ENCODE measurements at places on chromosomes 1 and 21.

DNA sequence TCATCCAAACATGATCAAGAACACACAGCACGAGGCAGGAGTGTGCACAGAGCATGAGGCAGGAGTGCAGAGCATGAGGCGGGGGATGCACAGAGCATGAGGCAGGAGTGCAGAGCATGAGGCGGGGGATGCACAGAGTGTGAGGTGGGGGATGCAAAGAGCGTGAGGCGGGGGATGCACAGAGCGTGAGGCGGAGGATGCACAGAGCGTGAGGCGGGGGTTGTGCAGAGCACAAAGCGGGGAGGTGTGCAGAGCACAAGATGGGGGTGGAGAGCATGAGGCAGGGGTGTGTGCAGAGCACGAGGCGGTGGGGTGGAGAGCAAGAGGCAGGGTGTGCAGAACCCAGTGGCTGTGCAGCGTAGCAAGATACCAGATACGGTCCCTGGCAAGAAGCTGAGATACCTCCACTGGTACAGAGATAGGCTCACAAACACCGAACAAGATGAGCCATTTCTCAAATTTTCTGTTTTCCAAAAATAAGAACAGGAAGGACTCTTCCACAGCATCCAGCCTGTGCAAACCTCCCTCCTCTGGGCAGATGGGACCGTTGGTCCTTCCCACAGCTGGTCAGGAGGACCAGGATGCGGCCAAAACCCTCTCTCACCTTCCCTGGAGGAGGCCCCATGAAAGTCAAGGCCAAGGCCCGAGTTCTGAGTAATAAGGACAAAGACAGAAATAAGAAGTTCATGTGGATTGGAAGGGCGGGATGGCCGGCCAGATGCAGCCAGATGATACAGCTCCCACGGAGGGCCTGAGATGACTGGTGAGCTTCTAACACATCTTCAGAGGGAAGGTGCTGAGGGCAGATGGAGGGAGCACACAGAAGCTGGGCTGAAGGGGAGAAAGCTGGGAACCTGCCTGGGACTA lies 12.0 kb downstream of the SPATC1L start:
- peak; percentile 54 for DNase-seq

DNA sequence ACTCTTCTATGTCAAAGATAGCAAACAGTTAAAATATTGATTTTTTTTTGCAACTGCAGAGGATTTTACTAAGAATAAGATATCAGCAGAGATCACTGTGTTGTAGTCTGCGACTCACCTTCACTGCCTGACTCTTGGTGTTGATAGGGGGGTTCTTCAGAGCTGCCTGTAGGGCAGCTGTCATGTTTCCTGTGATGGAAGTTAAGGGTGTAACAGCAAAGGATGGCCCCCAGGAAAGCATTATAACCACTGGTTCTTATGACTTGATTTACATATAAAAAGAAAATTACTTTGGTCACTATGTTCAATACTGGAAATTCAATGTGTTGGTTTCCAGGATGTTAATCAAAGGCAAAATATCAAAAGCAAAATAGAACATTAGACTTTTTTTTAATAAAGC lies 2.6 kb downstream of the ARPC5 start:
- no peak for DNase-seq

DNA sequence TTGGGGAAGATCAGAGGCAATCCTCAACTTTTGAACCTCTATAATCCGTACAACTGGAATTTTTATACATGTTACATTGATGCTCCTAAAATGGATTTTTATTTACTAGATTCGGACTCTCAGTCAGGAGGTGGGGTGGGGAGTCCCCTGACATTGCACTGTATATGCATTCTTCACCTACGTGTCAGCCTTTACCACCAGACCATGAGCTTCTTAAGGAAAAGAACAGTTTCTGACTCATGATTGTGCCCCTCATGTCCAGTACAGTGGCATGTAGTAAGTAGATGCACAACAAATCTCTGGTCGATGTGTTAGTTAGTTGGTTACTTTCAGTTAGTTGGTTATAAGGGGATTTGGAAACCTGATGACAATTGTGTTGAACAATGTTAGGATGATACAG lies 15.4 kb downstream of the LPAR3 start:
- DNase-seq: no peak

GRCh38 chr1:167443757-167444156 lies 74.6 kb downstream of the CD247 start:
- no peak for DNase-seq

DNA sequence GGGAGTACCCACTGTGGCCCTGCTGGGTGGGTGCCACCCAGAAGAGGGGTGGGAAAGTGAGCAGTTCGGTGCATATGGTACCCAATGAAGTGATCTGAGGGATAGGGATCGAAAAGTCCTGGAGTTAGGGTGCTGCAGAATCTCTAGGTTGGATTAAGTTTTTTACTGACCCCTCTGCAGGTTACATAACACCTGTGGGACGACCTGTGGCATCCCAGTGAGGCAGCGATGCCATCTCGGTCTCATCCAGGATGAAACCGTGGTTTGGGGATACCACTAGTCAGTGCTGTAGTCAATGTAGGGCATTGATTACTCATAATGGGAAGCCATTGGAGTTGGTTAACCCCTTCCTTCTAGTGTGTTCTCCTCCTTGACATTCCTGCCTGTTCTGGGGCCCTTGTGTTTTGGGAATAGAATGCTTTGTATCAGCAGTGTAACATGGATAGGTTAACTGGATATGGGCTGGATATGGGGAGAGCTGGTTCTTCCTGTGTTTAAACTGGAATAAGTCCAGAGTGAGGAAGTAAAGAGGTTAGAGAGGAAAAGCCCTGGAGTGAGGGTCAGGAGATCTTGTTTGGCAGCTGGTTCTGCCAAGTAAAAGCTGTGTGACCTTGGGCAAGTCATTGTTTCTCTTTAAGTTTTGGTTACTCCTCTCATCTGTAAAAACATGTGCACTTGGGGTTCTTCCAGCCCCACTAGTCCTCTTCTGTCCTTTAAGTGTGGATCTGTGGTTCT lies 42.8 kb upstream of the ATF3 start:
- DNase-seq: no peak

DNA sequence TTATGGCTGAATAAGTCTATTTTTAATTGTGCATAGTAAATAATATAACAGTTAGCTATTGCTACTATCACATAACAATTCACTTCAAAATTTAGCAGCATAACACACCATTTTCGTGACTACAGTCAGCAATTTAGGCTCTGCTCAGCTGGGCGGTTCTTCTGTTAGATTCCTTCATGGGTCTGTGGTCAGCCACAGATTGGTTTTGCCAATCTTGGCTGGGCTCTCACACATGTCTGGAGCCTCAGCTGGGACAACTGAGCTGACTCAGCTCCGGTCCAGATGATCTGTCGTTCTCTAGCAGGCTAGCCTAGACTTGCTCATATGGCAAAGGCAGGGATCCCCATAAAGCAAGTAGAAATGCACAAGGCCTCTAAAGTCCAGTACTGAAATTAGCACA lies 15.1 kb upstream of the CDC42BPA start:
- no peak for DNase-seq

GRCh38 chr1:227894831-227895451 lies 52.8 kb downstream of the WNT9A start:
- DNase-seq: no peak

GRCh38 chr1:226608699-226609505 lies 60.3 kb downstream of the STUM start:
- no peak for DNase-seq

DNA sequence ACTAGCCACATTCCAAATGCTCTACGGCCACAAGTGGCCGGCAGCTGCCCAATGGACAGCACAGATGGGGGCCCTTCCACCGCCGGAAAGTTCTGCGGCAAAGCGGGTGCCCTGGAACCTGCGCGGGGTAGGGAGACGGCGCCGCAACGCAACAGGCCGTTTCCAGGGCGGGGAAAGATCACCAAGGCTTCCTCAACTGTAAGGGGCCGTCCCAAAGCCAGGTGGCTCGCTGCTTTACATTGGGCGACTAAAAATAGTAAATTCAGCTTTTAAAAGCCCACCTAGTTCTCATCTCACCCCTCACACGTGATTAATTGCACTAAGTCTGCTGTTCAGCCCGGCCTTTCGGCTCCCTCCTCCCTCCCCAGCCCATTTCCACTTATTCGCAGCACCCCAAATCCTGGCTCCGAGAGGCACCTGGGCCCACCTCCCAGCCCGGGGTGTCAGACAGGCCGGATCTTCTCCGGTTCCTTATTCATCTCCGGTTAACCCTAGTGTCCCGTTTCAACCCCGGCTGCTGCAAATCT lies 643 bp downstream of the CFAP298 start:
- DNase-seq: no peak

DNA sequence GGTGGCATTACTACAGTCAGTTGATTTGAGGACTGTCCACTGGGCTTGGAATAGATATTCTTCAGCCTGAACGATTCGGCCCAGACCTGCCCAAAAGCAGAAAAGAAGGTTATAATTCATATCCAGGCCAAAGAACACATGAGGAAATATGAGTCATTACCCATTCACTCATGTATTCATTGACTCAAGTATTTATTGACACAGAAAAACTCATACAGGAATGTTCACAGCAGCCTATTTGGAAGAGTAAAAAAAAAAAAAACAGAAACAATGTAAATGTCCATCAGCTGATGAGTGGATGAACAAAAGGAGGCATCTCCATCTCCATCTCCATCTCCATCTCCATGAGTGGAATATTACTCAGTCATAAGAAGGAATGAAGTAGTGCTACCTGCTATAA lies 15.9 kb downstream of the ZMYND12 start:
- DNase-seq: no peak

DNA sequence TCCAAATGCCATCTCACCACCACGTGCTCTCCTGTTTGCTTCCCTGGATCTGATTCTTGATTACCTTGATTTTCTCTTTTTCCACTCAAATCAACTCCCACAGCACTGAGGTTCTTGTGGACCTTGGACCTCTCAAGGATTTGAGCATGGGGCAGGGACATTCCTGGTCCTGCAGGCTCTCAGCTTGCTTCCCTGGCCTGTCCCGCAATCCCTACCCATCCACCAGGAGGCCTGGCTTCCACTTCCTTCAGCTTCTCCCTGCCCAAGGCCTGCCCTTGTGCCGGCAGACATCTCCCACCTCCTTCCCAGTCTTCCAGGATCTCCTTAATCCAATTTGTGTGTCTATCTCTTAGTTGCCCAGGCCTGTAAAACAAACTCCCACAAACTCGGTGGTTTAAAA lies 21.6 kb downstream of the PLA2G2A start:
- DNase-seq: no peak

- DNase-seq: no peak
Observed at GRCh38 chr1:109354929-109355328, 42.8 kb downstream of the SORT1 start.

DNA sequence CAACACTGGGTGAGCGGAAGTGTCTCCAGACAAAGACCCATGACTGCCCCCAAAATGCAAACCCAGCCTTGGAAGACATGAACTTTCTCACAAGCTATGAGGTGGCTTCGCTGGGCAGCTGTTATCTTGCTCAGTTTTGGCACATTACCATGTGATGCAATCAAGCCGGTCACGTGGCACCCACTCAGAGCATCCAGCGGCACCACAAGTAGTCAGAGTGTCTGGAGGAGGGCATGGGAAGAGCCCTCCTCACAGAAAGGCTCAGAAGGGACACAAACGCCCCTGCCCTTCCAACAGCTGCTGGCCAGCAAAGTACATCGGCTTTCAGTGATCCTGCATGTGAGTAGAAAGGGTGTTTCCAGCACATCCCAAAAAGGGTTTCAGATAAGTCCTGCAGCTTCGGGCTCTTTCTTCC lies 145.5 kb upstream of the IRF2BP2 start:
- DNase-seq: peak; percentile 97

DNA sequence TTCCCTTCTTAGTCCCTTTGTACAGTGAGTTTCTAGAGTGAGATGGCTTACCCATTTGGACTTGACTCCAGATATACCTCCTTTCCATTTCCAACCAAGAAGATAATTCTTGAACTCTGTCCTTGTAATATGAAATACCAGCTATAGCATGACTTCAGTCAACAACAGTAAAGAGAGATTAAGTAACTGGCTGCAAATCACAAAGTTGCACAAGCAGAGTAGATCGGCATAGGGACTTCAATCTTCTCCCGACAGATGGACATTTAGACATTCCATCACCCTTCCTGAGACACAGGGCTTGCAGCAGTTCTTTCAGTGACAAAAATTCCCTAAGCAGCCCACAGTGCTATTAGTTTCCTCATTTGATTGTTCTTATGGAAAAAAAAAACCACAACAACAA lies 44.6 kb downstream of the JAK1 start:
- no peak for DNase-seq

DNA sequence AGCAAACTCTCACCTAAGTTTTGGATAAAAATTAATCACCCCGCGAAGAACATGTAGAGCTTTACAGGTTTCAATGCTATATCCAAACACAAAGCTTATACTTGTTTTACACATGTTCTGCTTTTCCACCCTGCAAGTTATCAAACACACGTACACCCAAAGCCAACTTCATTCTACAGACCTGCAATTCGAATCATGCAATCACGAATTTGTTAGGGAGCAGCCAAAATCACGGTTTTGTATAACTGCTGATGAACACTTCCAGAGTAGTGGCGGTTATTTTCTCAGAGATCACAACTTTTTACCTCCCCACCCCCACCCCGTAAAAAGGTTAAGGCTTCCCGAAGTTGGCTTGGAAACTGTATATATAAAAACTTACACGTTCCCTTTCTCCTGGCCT lies 1.4 kb downstream of the HMGN1 start:
- no peak for DNase-seq

DNA sequence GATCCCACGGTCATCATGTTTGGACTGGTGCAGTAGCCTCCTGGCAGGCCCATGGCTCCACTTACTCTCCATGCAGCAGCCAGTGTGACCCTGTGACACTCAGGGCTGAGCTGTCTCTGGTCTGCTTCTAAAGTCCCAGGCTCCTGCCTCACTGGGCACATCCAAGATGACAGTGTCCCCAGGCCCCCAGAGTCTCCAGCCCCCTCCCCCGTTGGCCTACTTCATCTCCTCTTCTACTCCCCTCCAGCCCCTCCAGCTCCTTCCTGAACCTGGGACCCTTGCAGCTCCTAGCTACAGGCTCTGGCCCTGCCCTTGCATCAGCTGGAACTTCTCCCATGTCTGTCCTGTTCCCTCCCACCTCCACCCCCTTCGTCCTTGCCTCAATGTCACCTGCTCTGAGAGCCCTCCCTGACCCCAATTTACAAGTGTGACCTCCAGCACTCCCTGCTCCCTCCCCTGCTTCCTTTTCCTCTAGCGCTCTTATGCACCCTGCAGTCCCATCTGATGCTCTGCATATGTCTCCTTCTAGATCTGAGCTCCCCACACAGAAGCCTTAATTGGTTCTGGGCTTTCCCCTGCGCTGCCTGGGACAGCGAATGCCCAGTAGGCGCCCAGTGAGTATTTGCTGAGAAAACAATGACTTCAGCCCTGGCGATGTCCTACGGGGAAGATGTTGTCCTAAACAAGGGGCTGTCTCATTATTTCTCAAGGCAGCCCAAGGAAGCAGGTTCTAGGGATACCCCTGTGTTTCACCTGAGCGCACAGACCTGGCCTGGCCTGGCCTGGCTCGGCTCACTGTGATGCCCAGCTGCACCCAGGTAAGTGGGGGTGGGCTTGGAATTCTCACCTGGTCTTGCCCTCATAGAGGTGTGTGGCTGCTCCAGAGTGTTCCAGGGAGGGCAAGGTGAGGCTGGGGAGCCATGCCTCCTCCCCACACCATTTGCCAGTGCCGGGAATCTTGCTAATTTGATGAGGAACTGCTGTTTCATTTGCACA lies 600.6 kb downstream of the PTPRU start:
- no peak for DNase-seq

All from lower leg skin (tissue), 4 donors.